ENCODE measurements at places on chromosomes 7 and 10.

GRCh38 chr10:72616716-72617115 lies 9.2 kb downstream of the MICU1 start:
- DNase-seq, result no peak

GRCh38 chr10:100364735-100365391 lies 17.8 kb downstream of the SCD start:
- no peak for DNase-seq

GRCh38 chr7:50266635-50267386 lies 37.7 kb upstream of the IKZF1 start:
- peak; percentile 79 for DNase-seq

GRCh38 chr7:51123322-51124019 lies 193.1 kb downstream of the COBL start:
- DNase-seq, result no peak

- no peak for DNase-seq
Measured at GRCh38 chr7:131173145-131173890, 154.4 kb upstream of the MKLN1 start.

GRCh38 chr10:110679486-110680272 lies 35.5 kb downstream of the RBM20 start:
- DNase-seq, result no peak

- no peak for DNase-seq
Measured at GRCh38 chr7:124152859-124153692, 120.2 kb upstream of the TMEM229A start.

DNA sequence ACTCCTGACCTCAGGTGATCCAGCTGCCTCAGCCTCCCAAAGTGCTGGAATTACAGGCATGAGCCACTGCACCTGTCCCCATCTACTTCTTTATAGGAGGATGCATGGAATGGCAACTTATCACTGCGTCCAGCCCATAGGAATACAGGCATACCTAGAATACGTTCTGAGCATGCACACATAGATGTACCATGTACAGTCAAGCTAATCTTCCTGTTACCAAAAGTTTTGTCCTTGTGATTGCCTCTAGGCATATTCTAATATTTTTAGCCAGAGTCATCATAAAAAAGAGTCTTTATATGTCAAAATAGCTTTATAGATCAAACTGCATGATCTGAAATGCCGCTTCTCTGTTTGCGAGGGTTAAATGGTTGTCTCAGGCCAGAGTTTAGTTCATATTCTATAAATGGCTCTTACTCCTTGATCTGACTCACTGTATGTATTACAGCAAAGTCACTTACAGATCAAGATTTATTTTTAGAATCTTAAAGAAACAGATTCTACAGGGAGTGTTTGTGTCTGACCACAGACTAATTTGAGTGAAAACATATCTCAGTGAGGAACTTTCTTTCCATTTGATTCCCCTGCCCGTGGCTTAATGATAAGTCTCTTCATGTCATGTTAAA lies 210.9 kb downstream of the CREB5 start:
- DNase-seq, result no peak

All from CD4-positive, alpha-beta T cell treated with Interleukin-21 for 1 hour (primary cell).